ENCODE measurements at places on chromosomes 4 and X. TPM values are rescaled to one million over a fixed set of nuclear protein-coding genes. Genes with fewer than 3 reads are reported as not detected.
A peak's percentile ranks its signal among the peaks of the same experiment; 100 is the strongest.

CT45A2 gene
- total RNA-seq = not detected

MAGEB17 gene
- total RNA-seq = not detected

PPEF2 gene
- under 0.01 TPM for total RNA-seq

PRSS48 gene
- total RNA-seq = not detected

NHS gene
- under 0.01 TPM for total RNA-seq

PROM1 gene
- total RNA-seq = 264 TPM

VCX2 gene
- total RNA-seq = not detected

TSPYL2 gene
- 26.4 TPM for total RNA-seq

DNA sequence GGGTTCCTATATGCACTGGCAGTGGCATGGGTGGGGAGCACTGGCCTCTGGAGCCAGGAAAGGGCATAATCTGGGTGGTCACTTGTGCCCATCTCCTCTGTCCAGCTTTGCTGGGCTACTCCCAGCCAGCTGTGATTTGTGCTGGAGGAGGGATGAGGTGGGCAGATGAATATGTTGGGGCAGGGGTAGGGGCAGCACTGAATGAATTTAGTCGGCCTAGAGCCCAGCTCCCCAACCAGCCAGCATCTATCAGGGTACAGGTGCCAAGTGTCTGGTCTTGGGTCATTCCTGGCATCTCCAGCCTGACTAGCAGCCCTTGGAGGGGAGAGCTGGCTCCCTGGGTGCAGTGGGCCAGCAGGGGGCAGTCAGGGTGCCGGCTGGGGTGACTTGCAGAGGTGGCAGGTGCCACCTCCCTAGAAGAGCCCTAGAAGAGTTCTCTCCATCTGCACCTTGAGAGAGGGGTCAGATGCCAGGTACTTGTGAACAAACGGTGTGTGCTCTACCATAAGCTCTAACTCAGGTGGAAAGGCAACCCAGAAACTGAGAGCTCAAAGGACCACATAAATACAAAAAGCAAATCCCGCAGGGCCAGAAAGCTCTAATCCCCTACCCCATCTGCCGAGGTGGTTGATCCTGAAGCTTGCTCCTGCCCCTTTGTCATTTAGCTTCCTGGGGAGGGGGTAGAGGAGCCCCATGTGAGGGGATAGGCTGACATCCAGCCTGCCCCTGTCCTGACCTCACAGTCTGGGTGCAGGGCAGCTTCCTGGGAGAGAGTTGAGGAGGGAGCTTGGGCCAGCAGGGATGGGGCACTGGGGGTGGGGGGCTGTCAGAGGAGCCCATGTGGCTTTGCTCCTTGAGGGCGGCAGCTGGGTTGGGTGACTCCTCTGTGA, 2.2 kb downstream of the SORCS2 start:
- DNase-seq = peak; percentile 26

DNA sequence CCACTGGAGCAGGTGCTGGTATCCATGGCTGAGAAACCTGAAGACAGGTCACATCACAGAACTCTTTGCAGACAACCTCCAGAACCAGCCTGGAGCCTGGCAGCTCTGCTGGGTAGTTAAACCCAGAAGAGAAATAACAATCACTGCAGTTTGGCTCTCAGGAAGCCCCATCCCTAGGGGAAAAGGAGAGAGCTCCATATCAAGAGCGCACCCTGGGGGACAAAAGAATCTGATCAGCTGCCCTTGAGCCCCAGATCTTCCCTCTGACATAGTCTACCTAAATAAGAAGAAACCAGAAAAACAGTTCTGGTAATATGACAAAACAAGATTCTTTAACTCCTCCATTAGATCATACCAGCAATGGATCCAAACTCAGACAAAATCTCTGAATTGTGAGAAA, 823.2 kb upstream of the FRG1 start:
- DNase-seq = no peak

DNA sequence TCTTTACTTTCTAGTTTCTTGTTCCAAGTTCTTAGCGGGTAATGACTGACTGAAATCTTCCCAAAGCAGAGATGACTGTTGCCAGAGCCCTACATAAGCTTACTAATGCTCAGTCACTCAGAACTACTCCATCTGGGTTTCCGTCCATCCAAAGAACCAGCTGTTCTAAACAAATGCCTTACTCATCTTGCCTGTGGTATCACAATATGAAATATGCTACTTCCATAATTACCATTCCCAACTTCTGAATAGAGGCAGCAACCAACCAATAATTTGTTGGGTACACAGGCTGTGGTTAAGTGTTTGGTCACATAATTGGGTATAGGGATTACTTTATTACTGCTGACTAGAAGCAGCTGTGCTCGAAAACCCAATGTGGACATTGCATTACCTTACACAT, 930.2 kb upstream of the DIAPH2 start:
- DNase-seq = no peak

DNA sequence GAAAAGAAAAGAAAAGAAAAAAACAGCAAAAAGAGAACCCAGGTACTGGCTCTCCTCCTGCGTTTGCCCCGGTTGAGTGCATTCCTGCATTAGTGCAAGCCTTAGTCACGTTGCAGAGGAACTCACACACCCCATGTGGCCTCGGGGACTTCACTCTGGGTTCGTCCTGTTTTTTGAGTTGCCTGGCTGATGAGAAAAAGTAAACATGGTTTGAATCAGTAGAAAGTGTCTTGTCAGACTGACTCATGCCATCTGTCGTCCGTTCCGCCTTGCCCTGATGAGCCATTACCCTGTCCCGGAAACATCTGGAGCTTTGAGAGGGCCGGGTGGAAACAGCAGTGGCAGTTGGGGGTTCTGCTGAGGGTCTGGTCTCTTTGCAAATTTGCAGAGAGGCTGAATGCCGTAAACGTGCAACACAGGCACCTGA, 16.3 kb downstream of the CD99 start:
- DNase-seq = no peak

GRCh38 chr4:57320217-57320616, 210.0 kb upstream of the IGFBP7 start:
- DNase-seq = no peak

- DNase-seq = peak; percentile 1
Observed at GRCh38 chrX:30943984-30944383, 54.9 kb upstream of the TAB3 start.

DNA sequence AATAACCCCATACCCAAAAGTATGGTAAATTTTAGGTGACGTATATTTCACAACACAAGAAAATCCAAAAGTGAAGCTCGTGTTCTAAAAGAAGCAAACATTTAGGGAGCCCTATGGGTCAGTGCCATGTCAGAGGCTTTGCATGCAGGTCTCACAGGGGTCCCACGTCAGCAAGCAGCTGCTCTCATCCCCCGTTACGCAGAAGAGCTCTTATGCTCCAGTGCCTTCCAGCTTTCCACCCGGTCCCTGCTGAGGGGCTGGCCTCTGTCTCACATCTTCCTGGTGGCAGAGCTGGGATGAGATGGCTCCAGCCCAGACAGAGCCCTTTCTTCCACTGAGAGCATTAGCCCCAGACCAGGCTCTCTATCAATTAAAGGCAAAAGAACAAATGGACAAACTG, 82.0 kb downstream of the IRF2 start:
- DNase-seq = no peak

DNA sequence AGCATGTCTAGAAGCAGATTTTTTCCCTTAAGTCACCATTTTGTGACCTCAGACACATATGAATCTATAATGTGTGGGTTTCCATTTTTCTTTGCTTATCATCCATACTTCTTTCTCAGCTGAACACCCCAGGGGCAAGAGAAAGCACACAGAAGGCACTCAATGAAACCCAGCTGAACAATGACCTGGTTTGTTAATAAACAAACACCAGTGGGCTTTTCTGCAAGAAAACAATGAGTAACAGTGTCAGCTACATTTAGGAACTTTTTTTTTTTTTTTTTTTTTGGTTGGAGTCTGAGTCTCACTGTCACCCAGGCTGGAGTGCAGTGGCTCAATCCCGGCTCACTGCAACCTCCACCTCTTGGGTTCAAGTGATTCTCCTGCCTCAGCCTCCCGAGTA, 40.7 kb upstream of the KLF3 start:
- no peak for DNase-seq

DNA sequence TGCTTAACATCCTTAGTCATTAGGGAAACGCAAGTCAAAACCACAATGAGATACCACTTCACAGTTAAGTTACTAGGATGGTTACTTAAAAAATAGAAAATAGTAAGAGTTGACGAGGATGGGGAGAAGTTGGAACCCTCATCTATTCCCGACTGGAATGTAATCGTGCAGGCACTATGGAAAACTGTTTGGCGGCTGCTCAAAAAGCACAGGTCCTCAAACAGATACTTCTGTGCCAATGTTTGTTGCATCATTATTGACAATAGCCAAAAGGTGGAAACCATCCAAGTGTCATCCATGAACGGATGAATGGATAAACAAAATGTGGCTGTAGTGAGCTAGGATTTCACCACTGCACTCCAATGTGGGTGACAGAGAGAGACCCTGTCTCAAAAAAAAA, 11.7 kb downstream of the CTAG1B start:
- DNase-seq = no peak

DNA sequence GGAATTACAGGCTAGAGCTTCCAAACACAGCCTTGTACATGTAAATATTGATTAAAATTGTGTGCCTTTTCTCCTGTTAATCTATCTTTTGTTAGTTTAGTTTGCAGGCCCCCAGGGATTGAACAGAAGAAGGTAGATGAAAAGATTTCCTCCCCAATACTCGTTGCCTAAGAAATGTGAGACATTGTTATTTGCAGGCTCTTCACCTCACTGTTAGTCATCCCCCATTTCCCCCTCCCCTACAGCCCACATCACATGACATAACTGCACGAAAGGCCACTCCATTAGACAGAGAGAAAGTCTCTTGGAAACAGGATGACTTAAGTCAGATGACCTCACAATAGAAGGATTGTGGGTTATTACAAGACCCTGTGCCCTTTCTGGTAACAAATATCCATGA, 13.3 kb upstream of the MID1 start:
- peak; percentile 37 for DNase-seq

DNA sequence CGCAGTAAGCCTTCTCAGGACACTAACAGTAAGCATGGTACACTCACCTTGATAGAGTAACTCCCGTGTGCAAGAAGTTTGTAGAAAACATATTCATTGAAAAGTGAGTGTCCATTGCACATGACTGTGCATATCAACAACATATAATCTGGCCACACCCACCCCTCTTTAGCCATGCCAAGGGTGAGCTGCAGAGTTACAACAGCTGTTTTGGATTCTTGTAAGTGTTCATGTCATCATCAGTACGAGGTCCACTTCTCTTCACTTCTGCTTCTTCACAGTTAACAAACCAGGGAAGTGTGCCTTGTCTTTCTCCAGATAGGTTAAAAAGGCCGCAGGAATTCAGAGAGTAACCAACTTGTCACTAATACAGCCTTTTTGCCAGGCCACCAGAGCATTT, 116.6 kb downstream of the IRF2 start:
- no peak for DNase-seq

DNA sequence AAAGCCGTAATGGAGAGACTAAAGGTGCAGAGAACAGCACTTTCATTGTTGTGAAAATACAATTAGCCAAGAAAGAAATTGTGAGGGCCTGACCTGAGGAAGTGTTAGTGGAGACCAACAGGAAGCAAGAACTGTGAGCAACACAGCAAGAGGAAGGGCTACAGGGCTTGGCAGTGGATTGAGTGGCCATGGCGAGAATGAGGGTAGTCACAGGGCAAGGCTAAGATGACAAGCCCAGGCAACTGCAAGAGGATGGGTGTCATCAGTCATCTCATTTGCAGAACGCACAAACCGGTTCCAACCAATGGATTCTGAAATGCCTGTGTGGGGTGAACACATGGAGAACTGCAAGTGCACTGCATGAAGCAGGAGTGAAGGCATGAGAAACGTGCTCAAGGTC, 3.6 kb downstream of the SLC10A6 start:
- no peak for DNase-seq

DNA sequence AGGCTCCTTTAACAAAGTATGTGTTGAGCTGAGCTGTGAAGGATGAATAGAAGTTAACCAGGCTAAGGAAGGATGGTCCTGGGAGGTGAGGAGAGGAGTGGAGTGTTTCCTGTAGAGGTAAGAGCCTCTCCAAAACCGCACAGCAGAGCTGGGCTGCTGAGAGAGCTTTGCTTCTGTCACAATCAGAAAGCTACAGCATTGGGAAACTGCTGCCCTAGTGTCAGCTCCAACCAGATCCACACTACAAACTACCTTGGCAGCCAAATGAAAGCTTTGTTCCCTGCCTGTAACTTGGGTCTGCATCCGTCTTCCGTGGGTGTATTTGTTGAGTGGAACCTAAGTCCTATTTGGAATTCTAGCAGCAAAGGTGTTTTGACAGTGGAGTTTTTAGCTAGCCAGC, 91.8 kb downstream of the REPS2 start:
- no peak for DNase-seq

DNA sequence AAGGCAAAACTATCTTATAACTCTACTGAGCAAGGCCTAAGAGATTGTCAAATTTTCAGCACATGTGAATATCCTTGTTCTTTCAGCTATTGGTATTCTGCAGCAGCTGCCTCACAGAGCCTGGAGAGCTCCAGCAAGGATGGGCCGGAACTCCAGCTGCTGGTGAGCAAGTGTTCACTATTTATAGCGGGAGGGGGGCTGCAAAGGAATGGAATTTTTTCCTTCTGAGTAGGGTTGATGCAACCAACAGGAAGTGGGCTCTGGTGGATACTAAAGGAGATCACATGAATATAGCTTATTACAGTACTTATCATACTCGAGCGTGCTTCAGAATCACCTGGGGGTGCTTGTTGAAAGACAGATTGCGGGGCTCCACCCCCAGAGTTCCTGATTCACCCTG, 20.2 kb upstream of the SETD7 start:
- no peak for DNase-seq

DNA sequence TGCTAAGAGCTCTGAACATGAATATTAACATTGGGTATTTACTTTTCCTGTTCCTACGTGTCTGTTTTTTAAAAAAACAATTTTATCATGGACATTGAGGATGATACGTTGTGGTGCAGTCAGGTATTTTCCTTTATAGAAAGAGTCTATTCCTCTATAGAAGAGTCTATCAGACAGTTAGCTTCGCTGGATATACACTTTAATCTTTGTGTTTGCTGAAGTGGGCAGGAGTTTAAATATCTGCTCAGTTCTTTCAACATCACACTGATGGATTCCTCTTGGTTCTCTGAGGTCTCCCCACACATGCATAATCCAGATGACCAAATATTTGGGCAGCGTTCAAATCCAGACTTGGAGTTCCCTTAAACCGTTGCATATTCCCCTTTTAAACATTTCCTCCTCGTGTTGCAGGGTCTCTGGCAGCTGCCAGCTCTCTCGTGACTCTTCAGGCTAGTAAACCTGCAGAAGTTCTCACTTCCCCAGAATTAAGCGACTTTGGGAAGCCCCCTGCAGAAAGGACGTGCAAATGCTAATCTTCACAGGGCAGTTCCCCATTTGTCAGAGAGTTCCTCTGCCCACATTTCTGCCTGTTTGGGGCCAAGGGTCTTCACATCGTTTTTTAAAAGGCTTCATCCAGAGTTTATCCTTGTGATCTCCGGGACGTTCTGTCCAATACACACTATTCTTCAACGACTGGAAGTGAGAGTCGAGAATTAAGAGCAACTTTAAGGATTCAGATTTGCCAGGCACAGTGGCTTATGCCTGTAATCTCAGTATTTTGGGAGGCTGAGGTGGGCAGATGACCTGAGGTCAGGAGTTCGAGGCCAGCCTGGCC, 20.5 kb upstream of the DHRSX start:
- peak; percentile 78 for DNase-seq
